ENCODE measurements at places on chromosomes 2 and 18. TPM values are rescaled to one million over a fixed set of nuclear protein-coding genes. Genes with fewer than 3 reads are reported as not detected.

Gene LYPD6
- total RNA-seq: not detected

DNA sequence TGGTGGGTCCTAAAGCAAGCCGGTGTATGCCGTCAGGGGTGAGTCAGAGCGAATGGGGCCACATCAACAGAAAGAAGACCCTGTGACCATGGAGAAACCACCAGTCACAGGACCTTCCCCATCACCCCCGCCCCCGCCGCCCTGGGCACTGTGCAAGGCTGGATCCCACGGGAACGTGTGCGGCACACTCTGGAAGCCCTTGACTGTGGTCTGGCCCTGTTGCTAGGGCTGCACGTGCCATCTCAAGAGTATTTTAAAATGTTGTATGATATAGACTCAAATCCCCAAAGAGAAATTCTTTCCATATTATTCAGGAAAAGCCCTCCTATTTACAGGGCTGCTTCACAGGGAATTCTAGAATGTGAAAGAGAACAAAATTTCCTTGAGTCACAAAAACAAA, 174.8 kb downstream of the BCL2 start:
- DNase-seq: peak; percentile 62

DNA sequence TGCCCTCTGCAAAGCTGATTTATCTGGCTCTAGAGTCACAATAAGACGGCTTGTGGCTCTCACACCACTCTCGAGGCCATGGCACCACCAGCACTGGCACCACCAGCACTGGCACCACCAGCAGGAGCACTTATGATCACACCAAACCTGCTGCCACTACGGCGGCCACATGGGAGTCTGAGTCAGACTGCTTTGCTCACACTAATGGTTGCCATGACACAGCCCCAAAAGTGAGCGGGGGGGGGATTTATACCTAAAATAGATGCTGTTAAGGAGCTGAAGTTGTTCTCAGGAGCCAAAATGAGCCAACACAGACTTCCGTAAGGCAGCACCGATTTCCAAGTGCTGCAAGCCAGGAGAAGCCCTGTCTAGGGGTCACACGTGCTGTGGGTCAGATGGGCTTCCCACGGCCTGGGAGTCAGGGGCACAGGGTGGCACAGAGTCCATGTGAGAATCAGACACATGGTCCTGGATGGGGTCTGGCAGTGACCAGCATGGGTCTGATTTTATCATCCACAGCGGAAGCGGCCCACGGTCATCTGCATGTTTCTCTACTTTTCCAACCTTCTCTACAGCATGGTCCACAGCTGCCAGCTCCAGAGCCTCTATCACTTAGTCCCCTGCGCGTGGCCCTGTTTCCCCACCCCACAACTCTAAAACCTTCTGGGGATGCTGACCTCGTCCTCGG, 16.7 kb downstream of the DNMT3A start:
- DNase-seq: no peak

Gene STAT4
- 3.6 TPM for total RNA-seq

Gene C2orf66
- total RNA-seq: not detected

GRCh38 chr2:106034325-106034724, 159.8 kb downstream of the UXS1 start:
- DNase-seq: no peak

DNA sequence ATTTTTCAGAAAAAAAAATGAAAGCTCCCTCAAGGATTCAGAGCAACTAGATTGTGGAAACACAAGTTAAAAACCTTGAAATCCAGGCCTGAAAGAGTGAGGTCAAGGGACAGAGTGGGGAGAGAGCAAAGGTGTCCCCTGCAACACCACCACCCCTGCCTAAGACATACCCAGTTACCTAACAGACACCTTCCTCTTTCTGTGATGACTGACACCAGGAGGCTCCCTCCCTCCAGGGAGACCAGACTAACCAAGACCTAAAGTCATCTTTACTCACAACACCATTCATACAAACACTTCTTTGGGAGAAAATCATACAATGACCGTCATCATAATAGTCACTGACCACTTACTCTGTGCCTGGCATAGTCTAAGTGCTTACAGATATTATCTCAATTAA, 151.8 kb upstream of the NABP1 start:
- DNase-seq: no peak

DNA sequence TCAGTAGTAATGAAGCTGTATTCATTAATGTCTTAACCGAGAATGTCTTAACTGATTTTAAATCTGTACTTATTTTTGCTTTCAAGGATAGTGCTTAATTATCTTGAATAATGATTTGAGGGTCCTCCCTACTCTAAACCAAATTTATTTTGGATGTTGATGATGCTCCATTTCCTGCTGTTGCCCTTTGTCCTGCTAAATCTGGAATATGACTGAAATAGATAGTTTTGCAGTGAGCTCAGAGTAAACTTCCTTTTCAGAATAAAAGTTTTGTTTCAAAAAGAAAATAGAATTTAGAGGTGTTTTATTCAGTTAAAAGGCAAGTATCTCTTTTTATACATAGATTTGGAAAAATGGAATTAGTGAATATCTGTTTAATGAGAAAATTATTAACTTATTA, 8.1 kb downstream of the NBEAL1 start:
- no peak for DNase-seq

- DNase-seq: no peak
These were observed 3.2 kb downstream of the CFLAR start for GRCh38 chr2:201118961-201119854.

Data from upper lobe of left lung (tissue), 6 donors.